ENCODE measurements at places on chromosomes 2 and 18. TPM values are rescaled to one million over a fixed set of nuclear protein-coding genes. Genes with fewer than 3 reads are reported as not detected.

CXCR4 gene
- 0.43 TPM for total RNA-seq

CROCC2 gene
- total RNA-seq, result not detected

ANKRD30B gene
- not detected for total RNA-seq

KATNAL2 gene
- total RNA-seq, result 1.9 TPM

FZD7 gene
- total RNA-seq, result 6.9 TPM

SLC11A1 gene
- 0.24 TPM for total RNA-seq

BBS5 gene
- total RNA-seq, result 5.6 TPM

SLC5A6 gene
- 70.4 TPM for total RNA-seq

TRIM43 gene
- total RNA-seq, result not detected

ERFE gene
- 8.0 TPM for total RNA-seq

CREG2 gene
- total RNA-seq, result 9.7 TPM

SULT1C4 gene
- not detected for total RNA-seq

GPR155 gene
- 0.29 TPM for total RNA-seq

DSG1 gene
- not detected for total RNA-seq

ELOA2 gene
- total RNA-seq, result not detected

SLC9A4 gene
- not detected for total RNA-seq

CFAP210 gene
- 0.33 TPM for total RNA-seq

THSD7B gene
- not detected for total RNA-seq

ABHD1 gene
- 1.9 TPM for total RNA-seq

TMBIM1 gene
- 109 TPM for total RNA-seq

SCYGR4 gene
- not detected for total RNA-seq
